ENCODE measurements at places on chromosomes 7 and 10.

- no peak for DNase-seq
Measured at GRCh38 chr10:3514691-3515090, 270.3 kb downstream of the KLF6 start.

GRCh38 chr10:12634621-12634931, 285.2 kb downstream of the CAMK1D start:
- no peak for DNase-seq

DNA sequence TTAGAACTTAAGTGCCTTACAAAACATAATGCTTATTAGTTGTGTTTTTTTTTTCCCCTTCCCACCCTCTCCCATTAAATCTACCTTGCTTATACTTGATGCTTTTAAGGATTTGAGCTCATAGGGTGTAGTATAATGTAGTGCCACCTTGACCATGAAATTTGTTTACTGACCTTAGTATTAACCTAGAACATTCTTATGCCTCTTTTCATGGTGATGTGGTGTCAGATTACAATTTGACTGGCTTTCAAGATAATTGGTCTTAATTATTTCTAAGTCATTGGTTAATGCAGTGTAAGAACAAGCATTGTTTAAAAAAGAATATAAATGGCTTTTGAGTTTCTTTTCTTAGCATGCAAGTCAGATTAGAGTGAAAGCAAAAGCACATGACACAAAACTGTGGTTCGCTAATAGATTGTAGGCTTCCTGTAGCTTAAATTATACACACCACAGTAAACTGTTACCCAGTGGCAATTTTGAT, 61.8 kb downstream of the ADD3 start:
- DNase-seq, result no peak

DNA sequence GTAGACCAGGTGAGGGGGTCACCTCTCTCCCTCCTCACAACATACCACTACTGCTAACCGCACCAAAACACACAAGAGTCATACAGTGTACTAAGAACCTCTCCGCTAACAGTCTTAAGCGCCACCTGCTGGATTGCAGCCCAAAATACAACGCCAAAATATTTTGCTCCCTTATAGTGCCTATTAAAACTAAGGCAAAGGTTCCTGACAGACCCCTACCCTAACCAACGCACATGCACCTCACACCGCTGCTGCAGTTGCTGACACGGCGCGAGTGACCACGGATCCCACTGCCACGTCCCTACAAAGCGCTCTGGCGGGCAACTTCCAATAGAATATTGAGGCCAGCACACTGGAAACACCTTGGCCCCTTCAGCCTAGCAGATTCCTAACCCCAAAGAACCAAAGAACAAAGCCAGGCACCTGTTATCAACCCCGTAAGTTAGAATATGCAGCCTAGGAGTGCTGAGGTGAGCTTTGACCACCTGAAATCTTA, 563.6 kb upstream of the SEMA3D start:
- DNase-seq, result peak; percentile 9

DNA sequence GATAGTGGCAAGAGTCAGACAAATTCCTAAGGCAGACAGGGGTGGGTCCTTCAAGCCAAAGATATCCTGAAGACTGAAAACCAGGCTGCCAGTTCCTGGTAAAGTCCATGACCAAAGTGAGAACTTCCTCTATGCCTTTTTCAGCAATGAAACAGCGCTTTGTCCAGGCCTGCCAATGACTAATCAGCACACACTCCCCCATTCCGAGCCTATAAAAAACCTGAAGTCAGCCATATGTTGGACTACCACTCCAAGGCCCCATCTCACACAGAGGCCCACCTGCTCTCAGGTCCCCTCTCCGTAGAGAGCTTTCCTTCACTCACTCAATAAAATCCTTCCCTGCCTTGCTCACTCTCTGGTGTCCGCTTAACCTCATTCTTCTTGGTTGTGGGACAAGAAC, 402.2 kb downstream of the ANKRD7 start:
- no peak for DNase-seq

GRCh38 chr7:30880941-30881340, 30.7 kb upstream of the AQP1 start:
- DNase-seq, result no peak

Data from stimulated activated CD4-positive, alpha-beta T cell treated with anti-CD3 and anti-CD28 coated beads, Interleukin-2, amount 100 ng/mL, for 48 hours (primary cell).